ENCODE measurements at places on chromosomes 12 and 14.

DNA sequence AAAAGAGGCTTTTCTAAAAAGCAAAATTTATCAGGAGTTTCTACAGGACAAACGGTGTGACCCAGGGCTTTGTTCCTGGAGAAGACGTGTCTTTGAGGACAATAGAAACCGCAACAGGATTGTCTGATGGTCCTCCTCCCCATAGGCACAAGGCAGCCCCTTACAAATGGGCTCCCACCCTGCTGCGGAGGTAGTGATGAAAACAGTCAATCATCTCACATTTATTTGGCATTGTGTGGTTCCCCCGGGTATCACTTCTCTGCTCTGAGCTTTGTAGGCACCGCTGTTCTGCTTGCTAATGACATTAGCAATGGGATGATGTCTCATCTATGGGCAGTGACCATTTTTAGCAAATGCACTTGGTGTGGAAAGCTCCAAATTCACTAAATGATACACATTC lies 155.5 kb upstream of the TMPO start:
- no peak for DNase-seq

DNA sequence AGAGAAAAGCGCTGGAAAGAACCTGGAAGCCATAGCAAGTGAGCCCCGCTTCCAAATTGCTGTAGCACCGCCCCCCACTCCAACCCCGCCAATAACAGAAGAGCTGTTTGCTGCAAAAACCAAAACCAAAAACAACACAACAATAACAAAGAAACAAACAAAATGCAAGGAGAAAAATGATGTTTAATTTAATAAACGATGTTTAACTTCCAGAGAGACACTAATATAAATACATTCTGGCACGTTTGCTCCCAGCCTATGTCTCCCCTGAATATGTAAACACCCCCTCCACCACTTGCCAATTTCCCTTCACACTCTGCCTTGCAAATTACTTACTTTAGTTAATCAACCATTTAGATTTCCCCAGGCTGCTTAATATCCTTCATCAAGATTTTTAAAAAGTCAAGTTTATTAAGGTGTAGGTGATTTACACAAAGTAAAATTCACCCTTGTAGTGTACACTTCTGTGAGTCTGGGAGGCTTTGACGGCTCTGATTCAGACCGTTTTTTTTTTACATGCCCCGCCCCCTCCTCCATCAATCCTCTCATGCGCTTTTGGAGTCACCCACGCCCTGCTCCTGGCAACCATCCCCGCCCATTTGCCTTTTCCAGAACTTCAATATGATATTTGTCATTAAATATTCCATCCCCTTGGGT lies 482 bp upstream of the IFI27L2 start:
- no peak for DNase-seq

GRCh38 chr14:76968621-76969063 lies 59.9 kb downstream of the IRF2BPL start:
- no peak for DNase-seq

GRCh38 chr12:123760267-123760938 lies 1.7 kb upstream of the DNAH10 start:
- no peak for DNase-seq

DNA sequence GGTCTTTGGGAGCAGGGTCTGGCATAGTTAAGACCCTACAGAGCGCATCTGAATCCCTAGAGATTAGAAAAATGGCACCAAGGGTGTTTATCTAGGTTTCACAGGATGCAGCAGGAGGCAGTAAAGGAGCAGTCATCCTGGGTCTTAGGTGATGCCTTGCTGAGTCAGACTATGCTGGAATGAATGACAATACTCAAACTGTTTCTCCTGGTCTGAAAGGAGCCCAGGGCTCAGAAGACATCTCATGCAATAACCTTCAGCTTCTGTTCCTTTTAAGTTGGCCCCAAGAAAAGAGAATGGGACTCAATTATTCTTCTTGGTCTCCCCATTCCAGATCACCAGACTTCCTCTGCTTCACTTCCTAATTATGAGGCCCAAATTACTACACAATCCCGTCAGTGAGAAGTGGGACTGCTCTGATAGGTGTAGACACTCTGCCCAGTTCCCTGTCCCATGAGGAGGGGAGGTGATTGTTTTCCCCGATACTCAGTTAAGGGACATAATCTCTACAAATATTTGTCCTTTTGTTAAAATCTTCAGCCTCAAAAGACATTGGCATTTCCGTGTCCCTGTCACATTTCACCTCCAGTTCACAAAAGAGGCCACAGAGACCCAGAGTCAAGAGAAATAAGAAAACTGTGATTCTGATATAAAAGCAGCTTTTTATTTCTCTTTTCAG lies 14.8 kb upstream of the APOF start:
- DNase-seq: no peak

GRCh38 chr14:101584055-101584859 lies 23.0 kb downstream of the DIO3 start:
- no peak for DNase-seq

DNA sequence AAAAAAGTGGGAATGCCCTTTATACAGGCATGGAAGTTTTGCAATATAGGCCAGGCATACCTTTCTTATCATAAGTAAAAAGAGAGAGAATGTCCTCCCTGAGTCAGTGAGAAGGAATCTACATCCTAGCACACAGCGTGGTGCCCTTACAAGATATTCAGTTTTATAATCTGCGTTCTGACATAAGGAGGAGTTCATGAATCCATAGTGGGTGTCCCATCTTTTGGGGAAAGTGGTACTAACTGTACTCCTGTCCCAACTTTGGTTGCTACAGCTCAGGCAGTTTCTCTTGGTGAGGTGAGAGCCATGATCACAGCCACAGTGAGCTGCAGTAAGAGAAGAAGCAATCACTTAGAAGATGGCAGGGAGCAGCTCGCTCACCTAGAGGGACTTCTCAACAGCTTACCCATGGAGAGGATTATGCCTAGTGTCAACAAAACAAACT lies 332.9 kb downstream of the BCAT1 start:
- no peak for DNase-seq

DNA sequence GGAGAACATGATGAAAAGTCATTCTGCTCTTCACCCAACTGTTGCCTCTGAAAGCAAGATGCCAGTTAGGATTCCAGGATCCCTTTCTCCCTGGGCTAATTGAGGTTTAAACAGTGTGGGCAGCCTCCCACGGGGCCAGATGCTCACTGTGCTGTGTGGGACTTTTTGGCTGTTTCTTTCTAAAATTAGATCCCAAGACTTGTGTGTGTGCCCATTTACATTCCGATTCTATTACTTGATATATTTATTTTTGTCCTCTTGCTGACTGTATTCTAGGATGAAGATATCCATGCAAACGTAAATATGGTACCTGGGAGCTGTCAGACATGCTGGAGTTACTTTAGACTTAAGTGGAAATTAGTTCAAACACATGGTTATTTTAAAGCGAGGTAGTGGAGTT lies 6.2 kb downstream of the IFT43 start:
- no peak for DNase-seq

GRCh38 chr12:6171409-6172015 lies 28.7 kb upstream of the CD9 start:
- no peak for DNase-seq

DNA sequence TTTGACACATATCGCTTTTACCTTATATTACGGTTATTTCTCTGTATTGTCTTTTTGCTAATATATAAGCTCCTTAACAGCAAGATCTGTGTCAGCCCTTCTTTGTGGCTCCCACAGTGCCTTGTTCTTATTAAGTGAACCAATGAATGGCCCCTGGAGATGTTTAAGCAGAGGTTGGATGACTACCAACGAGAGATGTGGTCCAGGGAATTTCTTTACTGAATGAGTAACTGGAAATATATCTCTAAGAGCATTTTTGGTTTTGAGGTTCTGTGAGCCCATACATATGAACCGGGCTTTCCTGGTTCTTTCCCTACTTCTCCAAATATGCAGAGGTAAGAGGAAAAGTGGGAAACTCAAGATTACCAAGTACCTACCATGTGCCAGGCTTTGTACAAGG lies 23.5 kb downstream of the CALCOCO1 start:
- DNase-seq: no peak

DNA sequence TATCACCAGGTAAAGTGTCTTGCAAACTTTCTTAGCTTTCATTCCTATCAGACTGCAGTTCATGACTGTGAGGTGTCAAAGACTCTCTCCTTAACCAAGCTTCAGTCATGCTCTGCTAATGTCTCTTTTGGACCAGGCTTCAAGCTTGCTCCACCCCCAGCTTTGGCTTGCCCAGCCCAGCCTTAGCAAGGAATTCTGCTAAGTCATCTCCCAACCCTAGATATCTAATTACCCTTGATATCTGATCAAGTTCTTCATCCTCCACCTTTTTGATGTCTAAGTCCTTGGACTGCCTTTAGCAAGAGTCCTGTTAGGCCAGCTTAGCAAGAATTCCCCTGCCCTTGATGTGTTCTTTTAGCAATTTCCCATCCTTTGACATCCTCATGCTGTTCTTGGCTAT lies 108.9 kb upstream of the FGD4 start:
- DNase-seq: no peak

- DNase-seq: no peak
Observed at GRCh38 chr14:40601063-40601462, 1005.6 kb upstream of the LRFN5 start.

DNA sequence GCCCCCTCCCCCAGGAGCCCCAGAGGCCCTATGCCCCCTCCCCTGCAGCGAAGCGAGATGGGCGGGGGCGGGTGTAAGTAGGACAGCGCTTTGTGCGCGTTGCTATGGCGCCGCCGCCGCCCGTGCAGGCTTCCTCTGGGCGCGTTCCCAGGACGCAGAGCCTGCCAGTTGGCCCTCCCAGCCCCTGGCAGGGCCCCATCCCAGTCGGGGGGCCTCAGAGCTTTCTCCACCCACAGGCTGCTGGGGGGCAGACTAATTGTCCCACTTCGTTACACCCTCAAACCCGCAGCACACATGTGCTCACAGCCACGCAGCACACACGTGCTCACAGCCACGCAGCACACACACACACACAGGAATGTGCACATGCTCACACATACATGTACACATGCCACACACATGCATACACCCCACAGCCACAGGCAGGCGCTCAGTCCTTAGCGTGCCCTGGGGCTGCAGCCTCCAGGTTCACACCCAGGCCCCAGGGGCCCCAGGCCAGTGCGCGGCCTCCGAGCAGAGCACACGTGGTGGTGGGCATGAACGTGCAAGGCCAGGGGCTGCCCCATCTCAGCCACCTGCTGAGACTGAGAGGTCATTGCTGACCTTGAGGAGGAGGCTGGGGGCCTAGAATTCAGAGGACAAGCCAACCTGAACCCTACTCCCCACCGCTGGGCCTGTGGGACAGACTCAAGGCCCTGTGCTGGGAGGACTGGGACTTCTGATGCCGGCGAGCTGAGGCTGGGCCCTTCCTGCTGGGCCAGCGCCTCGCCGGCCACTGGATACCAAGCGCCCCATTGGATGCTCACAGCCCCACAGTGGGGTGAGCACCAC lies 15.6 kb downstream of the TRMT61A start:
- no peak for DNase-seq

DNA sequence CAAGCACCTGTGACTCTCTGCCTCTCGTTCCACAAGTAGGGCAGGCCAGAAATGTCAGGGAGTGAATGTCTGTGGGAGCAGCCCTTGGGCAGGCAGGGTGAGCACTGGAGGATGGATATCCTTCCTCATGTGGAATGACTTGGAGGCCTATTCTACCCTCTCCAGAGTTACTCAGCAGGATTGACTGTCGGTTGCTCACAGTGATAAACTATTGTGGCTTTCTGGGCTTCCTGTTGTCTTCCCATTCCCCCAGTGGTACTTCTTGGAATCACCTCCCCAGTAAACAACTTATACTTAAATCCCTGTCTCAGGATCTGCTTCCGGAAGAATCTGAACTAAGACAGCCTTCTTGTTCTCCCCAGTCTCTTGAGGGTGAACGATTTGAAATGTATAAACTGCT lies 79.6 kb upstream of the MANSC4 start:
- DNase-seq: no peak

GRCh38 chr12:4530982-4531586 lies 7.6 kb upstream of the RAD51AP1 start:
- no peak for DNase-seq

GRCh38 chr14:99395909-99396530 lies 84.6 kb downstream of the SETD3 start:
- DNase-seq: no peak

DNA sequence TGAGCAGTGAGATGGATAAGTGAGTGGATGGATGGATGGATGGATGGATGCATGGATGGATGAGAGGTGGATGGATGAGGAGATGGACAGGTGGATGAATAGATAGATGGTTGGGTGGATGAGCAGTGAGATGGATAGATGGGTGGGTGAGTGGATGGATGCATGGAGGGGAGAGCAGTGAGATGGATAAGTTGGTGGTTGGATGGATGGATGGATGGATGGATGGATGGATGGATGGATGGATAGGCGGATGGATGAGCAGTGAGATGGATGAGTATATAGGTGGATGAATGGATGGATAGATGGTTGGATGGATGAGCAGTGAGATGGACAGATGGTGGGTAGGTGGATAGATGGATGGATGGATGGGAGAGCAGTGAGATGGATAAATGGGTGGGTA lies 30.6 kb downstream of the LRRC74A start:
- no peak for DNase-seq

DNA sequence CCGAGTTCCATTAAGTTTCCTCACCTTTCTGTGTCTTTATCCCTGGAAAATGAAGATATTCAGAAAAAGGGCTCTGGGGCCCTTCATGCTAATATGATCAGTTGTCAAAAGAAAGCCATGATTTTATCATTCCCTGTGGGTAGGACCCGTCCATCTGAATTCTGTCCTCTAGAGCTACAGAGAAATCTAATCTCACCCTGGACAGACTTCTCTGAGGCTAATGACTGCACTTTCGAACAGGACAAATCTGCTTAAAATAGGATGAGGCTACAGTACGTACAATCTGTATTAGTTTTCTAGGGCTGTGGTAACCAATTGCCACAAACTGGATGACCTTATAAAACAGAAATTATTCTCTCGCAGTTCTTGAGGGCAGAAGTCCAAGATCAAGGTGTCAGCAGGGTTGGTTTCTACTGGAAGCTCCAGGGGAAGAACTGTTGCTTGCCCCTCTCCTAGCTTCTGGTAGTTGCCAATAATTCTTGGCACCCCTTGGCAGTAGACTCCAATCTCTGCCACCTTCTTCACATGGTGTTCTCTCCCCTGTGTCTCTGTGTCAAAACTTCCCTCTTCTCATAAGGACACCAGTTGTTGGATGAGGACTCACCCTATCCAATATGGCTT lies 1.3 kb downstream of the AK7 start:
- DNase-seq: no peak

DNA sequence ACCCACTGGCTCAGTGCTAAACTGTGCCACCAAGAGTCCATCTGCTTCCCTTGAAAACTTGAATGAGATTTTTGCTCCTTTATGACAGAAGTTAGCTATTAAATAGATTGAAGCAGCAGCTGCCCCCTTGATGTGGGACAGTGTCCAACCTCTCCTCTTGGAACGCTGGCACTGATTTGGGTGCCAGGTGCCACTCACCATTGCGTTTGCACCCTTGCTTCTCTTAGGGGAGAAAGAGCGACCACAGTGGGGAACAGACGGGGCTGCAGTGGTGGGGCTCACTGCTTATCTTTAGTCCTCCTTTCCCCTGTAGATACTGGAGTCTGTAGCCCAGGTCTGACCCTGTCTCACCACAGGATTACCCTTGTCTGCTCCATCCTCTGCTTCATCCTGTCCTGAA lies 9.4 kb downstream of the EP400 start:
- DNase-seq: no peak

- DNase-seq: no peak
Observed at GRCh38 chr12:130249376-130249775, 87.1 kb downstream of the FZD10 start.

- DNase-seq: no peak
Observed at GRCh38 chr12:91355150-91356006, 172.8 kb upstream of the DCN start.

- DNase-seq: no peak
Observed at GRCh38 chr14:100619396-100620254, 32.4 kb upstream of the BEGAIN start.

All from bone marrow (tissue), 2 donors.